ENCODE measurements at places on chromosomes 11 and 22.

GRCh38 chr11:130629039-130629438, 180.6 kb downstream of the ADAMTS15 start:
- DNase-seq, result no peak

- DNase-seq, result no peak
These were observed 5.7 kb upstream of the ACAT1 start for GRCh38 chr11:108115500-108116140.

DNA sequence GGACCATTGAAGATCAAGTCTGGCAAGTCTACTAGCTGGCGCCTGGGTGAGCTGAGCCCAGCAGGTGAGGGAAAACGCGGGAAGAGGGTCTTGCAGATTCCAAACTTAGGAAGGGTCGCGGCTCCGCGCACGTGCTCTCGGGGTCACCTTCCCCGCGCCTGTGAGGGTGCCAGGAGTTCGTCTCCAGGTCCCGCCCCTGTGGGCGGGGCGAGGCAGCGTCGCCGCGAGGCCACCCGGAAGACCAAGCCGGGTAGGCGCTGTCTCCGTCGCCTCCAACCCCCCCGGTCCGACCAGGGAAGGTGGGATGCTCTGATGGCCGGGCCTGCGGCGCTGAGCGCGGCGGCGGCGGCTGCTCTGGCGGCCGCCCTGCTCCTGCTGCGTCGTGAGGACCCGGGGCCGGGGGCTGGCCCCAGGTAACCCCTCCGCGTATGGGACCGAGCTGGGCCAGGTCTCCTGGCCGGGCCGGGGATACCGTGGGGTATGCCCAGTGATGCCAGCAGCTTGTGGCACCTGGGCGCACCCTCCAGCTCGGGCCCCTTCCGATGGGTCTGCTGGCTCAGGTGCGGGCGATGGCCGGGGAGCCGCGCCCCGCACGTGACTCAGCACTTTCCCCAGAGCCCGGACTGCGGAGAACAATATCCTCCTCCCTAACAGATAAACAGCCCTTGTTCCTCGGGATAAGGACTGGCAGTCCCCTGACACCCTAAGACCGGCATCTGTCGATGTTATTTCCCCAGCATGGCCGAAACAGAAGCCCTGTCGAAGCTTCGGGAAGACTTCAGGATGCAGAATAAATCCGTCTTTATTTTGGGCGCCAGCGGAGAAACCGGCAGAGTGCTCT, at the start of gene HTATIP2:
TSS of gene HTATIP2 (plus strand) at position 215 of the 841 bp plus-strand sequence. CDS start at position 739, 524 bp downstream.
- DNase-seq, result peak; percentile 69

DNA sequence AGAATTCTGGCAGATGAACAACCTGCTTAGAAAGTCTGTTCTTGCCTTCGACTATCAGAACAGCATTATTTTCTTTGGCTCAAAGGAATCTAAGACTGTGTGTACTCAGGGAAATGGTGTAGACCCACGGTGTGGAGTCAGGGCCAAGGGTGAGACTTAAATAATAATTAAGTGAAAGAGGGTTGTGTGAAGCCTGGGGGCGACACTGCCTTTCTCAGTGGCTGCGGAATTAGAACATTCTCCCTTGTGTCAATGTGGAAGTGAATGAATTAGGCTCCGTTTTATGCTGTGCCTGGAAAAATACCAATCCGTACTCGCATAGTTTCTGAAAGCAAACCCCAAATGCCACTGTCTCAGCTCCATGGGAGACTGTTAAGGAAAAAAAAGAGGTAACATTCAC, 50.7 kb downstream of the NAV2 start:
- DNase-seq, result no peak

GRCh38 chr22:25900390-25900789, 158.4 kb downstream of the MYO18B start:
- DNase-seq, result no peak

DNA sequence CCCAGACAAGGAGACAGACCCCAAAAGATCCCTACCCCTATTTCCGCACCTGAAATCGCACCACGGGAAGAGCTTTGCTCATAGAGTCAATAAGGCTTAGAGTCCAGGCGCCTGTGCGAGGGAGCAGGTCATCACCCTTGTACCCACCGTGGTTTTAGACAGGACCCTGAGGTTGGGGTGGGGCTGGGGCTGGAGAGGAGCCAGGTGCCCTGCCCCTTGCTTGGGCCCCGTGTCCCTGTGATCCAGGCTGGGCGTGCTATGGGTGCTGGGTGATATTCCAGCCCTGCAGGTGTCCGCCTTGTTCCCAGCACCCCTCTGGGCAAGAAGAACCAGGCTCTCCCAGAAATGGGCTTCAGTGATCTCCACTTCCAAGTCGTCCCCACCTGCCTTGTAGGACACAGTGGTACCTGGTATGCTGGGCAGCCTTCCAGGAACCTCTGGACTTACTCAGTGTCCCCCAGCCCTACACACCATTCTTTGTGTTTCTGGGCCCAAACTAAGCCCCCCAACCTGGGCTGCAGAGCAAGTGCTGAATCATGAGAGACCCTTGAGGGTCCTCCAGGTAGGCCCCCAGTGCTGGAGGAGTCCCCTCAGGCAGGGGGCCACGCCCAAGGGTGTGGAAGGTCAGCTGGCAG, 4.5 kb downstream of the CD81 start:
- DNase-seq, result no peak

DNA sequence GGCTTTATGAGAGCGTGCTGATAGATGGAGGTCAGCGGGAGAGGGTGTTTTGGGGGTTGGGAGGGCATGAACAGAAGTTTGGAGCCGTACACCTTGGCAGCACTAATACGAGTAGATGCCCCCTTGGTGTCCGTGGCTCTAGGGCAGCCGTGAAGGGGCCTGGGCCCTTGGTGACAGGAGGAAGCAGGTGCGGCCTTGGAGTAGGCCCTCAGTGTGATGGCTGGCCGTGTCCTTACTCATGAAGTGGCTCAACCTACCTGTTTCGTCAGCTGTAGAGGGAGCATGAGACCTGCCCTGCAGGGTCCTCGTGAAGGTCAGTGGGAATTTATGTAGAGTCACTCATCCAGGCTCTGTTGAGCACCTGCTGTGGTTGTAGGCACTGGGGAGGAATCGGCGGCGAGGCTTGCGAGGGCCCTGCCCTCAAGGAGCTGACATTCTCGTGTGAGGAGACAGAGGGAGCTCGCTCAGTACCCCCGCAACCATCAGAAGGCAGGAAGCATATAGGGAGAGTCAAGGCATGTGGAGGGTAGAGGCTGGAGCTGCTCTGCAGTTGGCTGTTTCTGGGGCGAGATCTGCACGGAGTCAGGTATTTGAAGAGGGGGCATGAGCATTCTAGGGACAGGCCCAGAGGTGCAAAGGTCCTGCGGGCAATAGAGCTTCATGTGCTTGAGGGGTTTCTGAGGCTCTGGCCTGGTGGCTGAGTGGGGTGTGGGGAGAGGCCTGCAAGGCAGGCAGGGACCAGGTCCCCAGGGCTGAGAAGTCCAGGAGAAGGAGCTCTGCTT, 39.6 kb downstream of the TBC1D22A start:
- DNase-seq, result no peak

DNA sequence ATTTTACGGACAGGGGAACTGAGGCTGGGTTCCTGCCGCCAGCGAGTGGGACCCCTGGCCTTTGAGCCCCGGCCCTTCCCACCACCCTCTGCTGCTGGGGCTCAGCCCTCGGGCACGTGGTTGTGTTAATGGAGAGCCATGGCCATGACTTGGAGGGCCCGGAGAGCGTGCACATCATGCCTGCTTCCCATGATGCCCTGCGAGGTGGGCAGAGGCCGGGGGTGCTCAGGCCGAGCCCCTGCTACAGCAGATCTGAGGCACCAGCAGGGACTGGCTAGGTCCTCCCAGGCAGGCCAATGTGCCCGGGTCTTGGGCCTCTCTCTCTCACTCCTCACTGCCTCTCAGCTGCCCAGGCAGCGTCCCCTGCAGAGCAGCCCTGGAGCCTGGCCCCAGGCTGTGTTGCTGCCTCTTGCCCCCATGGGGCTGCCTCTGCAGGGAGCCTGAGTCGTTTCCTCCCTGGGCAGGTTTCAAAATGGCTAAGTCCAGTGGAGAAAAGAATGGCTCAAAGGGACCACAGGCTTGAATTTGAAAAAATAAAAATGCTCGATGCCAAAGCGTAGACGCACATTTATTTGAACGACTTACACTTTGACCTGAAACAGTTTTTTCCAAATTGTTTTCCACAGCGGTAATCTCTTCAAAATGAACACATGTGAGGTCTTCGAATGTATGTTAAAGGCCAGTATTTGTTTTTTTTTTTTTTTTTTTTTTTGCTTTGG, 72.6 kb upstream of the CLDN5 start:
- DNase-seq, result no peak
